Suprapubic skin (tissue), 4 donors: ENCODE measurements at places on chromosomes 4 and X. TPM values are rescaled to one million over a fixed set of nuclear protein-coding genes. Genes with fewer than 3 reads are reported as not detected.

UPF3B gene
- total RNA-seq = 2.7 TPM

GRCh38 chrX:68835468-68835867 lies 6.6 kb downstream of the EFNB1 start:
- DNase-seq = peak; percentile 32

GRCh38 chr4:28238876-28239275 lies 1378.2 kb downstream of the STIM2 start:
- no peak for DNase-seq

DNA sequence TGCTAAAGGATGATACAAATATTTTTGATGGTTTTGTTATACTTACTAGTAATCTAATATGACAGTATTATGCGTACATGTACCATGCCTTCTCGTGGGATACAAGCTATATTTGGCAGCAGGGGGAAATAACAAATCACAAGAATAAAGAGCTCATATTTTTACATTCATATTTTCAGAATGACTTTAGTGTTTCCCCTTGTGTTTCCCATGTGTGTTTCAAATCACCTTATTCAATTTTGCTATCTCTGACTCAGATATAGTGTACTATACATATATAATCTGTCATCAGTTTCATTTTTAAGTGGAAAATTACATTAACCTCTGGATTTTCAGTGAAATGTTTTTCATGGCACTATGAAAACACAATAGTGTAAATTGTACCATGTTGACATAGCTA lies 146.8 kb downstream of the RPA4 start:
- no peak for DNase-seq

DNA sequence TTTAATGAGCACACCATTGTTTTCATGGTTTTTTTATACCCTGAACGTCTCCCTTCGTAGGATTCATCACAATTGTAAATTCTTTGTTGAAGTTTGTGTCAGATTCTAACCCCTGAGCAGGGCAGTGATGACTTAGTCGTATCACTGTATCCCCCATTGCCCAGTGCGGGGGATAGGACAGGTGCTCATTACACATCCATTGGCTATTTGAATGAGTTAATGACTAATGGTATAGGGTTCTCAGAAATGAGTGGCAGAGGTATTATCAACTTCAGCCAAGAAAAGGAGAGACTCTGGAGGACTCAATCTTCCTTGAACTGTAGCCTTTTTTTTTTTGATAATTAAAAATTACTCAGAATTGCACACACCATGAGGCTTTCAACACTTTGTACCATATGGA lies 64.6 kb downstream of the SYNPO2 start:
- DNase-seq = no peak

DNA sequence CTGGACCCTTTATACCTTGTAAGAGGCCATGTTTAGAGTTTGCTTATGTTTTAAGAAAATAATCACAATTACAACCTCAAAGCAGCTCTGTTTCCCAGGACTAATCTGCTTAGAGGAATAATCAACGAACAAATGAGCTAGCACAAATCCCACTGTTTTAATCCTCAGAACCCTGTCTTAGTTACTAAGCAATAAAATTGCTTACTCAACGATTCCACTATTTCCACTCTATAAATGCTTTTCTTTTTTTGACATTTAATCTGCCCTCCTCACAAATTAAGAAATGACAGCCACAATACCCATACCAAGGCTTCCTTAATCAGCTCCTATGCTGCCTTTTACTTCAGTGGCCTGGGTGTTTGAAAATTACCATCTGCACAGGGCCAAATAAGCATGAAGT lies 48.8 kb downstream of the FAM120C start:
- no peak for DNase-seq

DNA sequence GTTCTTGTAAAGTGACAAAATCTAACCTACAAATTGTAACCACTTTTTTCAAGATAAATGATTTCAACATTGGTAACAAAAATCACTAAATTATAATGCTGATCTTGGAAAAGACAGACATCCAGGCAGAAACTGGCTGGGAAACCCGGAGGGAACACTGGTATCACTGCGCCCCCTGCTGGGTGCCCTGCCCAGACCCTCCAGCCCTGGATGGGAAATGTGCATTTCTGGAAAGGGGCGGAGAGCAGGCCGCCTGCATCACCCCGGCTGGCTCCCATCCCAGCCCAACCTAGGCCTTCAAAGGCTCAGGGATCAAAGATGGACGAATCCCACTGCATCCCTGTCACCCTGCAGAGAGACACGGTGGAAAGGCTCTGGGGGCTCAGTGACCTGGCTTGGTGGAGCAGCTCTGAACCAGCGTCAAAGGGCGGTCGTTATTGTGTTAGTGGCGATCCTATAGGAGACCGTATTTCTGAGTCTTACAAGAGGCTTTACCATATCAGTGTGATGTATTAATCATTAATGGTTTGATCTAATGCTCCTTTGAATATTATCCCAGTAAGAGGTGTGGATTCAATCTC lies 37.3 kb downstream of the ACOX3 start:
- peak; percentile 91 for DNase-seq

DNA sequence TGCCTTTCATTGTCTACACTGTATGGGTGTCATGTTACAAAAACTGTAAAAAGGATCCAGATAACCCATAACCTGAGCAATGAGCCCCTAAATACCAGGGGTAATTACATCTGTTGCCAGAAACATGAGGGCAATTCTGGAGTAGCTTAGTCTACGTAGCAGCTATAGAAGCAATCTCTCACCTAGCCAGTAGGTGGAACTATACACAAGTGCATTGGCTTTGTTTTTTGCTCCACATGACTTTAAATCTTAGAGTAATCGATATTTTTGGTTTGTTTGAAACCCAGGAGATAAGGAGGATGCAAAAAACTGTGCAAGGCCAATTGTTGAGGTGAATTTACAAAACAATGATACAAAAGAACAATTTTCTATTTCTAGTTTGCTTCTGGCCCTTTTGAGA lies 57.5 kb downstream of the GPR82 start:
- no peak for DNase-seq

GRCh38 chr4:174134361-174134760 lies 149.1 kb downstream of the FBXO8 start:
- DNase-seq = no peak

- DNase-seq = no peak
Measured at GRCh38 chr4:162685410-162685809, 481.3 kb downstream of the NAF1 start.

CSAG2 gene
- not detected for total RNA-seq
